Urinary bladder (tissue), 4 donors: ENCODE measurements at places on chromosomes 2 and 18.
A peak's percentile ranks its signal among the peaks of the same experiment; 100 is the strongest.

- no peak for DNase-seq
These were observed 129.0 kb upstream of the FOSL2 start for GRCh38 chr2:28263690-28264089.

DNA sequence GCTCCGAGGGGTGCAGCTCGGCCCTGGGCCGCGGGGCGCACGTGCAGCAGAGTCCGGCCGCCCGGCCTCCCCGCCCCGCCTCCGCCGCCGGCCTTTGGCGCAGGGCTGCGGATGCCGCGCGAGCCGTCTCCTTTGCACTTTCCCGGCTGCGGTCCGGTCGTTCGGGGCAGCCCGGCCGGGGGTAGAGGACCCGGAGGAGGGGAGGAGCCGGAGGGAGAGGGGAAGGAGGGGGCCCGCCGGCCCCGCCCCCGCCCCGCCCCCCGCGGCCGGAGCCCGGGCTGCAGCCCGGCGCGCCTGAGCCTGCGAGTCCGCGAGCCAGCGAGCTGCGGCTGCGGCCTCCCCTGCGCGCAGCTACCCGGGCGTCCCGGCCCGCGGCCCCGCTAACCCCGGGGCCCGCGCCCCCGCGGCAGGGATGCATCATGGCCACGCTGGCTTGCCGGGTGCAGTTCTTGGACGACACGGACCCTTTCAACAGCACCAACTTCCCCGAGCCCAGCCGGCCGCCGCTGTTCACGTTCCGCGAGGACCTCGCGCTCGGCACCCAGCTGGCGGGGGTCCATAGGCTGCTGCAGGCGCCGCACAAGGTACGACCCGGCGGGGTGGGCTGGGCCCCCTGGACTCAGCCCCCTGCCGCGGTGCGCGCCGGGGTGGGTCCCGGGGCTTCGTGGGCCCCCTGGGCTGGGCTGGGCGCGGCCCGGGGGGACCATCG is at the start of gene FHOD3:
Gene FHOD3 (plus strand): TSS at position 297 of the 709 bp plus-strand sequence. CDS start 123 bp downstream, at position 420.
- DNase-seq = no peak

GRCh38 chr18:62950246-62950645 is 234.9 kb downstream of the PHLPP1 start:
- no peak for DNase-seq

- DNase-seq = no peak
These were observed at the start of gene VAMP5 for GRCh38 chr2:85584354-85584856. Gene VAMP5, plus strand, starts transcription at chr2:85584431. Its CDS starts 60 bp downstream, at chr2:85584491.

DNA sequence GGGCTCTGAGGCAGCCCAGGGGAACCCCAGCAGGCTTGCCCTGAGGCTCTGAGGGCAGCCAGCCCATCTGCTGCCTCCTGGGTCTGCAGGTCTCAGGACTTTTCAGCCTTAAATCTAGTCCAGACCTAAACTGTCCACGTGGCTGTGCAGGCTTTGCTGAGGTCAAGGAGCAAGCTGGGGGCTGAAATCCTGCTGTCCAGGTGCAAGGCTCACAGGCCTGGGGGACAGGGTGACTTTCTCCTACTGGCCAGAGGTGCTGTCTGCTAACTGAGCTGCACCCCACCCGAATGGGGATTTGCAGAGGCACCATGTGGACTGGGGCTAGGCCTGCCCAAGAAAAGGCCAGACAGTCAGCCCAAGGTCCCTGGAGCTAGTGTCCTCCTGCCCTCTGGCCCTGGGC is 32.1 kb downstream of the SDC1 start:
- DNase-seq = no peak

DNA sequence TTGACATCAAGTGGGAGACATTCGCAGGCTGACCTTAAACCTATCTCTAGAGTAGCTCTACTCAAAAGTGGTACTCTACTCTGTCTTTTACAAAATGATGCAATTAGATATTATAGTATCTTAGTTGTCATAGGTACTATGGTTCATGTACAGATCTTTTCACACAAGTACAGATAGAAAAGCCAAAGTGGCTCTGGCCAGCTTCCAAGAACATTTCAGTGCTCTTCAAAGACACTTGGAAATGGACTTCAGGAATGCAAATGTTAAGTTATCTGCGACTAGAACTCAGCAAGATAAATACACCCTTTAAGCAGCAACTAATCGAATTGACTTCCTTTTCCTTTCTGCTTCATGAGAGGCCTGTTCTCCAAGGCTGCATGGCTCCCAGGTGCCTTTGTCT is 718.7 kb upstream of the FAM98A start:
- no peak for DNase-seq

- DNase-seq = peak; percentile 61
These were observed 516 bp downstream of the EIF2AK2 start for GRCh38 chr2:37156071-37156856.

DNA sequence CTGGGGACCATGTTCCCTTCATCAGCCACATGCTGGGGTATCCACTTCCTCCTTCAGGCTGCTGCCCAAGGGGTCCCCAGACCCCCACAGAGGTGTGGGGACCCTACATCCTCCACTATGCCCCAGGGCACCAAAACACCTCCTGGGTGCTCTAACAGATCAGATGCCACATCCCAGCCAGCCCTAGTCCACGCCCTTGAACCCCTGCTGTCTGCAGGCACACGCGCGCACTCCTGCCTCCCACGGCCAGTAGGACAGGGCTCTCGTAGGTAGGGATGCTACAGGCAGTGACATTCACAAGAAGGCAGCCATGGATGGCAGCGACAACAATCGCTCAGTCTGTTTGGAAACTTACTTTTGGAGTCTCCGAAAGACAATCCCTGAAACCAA is 3.0 kb upstream of the GPC1 start:
- no peak for DNase-seq

GRCh38 chr2:162379719-162380580 is 36.0 kb downstream of the GCA start:
- DNase-seq = no peak

GRCh38 chr2:133077269-133077822 is 407.3 kb upstream of the LYPD1 start:
- peak; percentile 1 for DNase-seq
